ENCODE measurements at places on chromosomes 5 and 9.

DNA sequence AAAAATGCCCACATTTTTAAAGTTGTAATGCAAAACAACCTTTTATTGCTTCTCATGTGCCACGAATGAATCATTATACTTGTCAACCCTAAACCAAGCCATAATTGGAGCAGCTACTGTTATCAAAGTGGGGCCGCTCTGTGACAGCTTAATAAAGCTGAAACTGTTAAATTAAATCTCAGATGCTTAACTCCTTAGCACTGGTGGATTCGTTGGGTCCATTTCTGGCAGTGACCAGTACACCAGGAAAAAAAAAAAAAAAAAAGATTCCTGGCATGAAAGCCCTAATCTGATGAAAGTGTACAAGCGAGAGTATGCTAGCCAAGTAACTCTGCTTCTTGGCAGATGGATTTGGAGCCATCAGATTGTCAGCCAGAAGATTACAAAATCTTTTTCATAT, 164.8 kb downstream of the ZSWIM6 start:
- DNase-seq: no peak

GRCh38 chr5:520850-521226, 3.4 kb downstream of the SLC9A3 start:
- no peak for DNase-seq

GRCh38 chr5:95081500-95081960, 203.4 kb downstream of the MCTP1 start:
- DNase-seq: peak; percentile 80

GRCh38 chr5:60945813-60946187, 795 bp downstream of the NDUFAF2 start:
- DNase-seq: no peak

GRCh38 chr9:92774274-92774673, 9.6 kb upstream of the BICD2 start:
- DNase-seq: no peak

GRCh38 chr5:133882846-133883245, 85.6 kb downstream of the C5orf15 start:
- no peak for DNase-seq

GRCh38 chr5:14410394-14411201, 171.0 kb upstream of the OTULINL start:
- no peak for DNase-seq

DNA sequence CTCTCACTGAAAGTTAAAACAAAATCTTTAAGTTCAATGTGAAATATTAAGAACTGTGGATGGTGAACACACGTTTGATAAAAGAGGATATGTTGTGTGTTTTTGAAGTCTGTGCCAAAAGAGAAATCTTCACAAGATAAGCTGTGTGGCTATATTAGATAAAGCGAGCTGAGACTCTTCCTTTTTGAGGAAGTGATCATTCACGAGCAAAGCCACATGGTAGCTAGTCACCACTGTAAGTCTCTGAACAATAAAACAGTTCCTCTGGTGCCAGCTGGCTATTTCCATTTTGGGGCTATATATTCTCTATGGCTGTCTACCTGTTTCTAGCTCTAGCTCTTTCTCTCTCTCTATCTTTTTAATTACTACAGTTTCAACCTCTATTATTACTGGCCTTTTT, 1849.2 kb upstream of the C9orf72 start:
- DNase-seq: no peak

- DNase-seq: no peak
Observed at GRCh38 chr9:87436716-87437115, 61.0 kb upstream of the DAPK1 start.

DNA sequence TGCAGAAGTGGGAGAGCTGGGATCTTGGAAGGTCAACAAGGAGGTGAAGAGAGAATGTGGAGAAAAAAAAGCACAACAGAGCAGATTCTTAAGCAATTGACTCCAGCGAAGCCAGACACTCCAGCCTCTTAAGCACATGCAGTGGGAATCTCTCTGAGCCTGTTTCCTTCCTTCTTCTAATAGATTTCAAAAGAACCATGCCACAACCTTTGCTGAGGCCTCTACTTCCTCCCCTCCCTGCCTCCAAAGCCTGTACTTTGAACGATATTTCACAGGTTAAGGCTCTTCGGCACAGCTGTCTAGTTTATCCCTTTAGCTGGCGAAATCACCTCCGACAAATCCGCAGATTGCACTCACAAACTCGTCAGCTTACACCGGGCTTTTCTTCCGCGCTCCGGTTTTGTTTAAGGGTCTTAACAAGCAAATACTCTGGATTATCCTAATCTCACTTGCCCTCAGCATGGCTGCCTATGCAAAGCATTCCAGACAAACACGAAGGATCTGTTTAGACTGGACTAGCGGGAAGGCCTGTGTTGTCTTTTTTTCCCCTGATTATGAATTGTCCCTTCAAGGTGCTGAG, 211.6 kb upstream of the PANK3 start:
- peak; percentile 56 for DNase-seq

DNA sequence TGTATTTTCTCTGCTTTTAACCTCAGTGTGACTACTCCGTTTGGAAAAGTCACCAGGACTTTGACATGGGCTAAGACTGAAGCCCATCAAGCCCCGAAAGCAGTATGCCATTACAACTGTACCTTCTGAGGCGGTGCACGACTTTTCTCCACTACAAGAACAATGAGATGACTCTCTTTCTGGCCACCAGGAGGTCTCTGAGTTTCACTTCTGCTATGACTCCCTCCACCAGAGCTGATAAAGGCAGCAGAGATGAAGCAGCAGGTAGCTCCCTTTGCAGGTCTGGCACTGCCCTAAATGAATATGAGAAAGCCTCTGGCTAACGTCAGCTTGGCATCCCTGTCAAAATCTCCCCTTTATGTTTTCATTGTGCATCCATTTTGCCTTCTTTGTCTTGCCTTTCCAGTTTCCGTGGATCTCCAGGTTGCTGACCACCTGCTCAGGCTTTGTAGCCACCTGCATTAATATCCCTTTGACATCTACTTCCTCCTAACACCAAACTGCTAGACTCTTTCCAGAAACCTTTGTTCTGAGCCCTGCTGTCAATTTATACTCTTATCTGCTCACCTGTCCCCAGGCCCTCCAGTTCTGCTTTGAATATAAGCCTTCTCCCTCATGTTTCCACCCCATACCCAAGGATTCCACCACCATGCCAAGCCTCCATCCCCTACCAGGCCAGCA, 221.7 kb downstream of the ZNF608 start:
- no peak for DNase-seq

DNA sequence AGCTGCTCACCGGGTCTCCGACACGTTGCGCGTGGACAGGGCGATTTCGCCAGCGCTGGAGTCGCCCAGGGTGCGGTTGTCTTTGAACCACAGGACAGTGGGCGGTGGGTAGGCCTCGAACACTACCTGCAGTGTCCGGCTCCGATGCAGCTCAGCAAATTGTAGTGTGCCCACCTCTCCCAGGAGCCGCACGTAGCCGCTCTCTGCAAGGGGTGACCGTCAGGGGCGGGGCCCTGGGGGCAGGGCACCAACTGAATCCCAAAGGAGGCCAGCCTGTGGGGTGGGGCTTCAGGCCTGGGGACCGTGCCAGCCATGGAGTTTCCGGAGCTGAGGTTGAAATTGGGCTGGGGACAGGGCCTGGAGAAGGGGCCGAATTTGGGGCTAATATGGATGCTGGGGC, 22.9 kb downstream of the PDGFRB start:
- DNase-seq: no peak

DNA sequence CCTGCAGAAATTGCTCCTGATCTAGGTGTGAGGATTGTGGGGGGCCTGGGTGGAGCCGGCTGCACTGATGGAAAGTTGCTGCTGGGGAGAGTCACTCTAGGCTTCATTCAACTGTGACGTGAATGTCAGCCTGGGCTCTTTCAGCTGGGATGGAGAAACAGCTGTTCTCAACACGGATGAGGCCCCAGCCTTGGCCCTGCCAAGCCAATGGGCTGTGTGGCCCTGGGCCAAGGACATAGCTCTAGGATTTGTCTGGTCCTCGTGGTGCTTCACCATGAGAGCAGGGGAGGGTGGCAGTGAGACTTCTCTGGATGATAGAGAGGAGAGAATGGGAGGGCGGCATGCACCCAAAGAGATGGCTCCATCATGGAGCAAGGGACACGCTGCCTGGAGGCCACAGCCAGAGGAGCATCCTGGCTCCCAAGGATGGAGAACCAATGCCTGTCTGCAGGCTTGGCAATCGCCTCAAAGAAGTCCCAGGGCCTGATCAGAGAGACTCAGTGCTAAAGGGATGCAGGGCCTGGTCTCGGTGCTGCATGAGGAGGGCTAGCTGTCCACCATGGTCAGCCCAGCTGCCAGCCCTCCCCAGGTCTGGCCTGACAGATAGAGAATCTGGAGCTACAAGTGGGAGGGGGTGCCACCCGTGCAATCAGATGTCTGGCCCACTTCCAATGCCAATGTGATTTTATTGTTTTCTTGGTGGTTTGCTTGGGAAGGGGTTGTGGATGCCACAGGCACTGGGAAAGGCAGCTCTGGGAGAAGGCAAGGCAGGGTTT, 141.0 kb downstream of the GADD45G start:
- no peak for DNase-seq

GRCh38 chr9:81032831-81033230, 656.5 kb downstream of the TLE1 start:
- DNase-seq: no peak

- no peak for DNase-seq
Observed at GRCh38 chr5:165620394-165620793, 2115.0 kb downstream of the MAT2B start.

DNA sequence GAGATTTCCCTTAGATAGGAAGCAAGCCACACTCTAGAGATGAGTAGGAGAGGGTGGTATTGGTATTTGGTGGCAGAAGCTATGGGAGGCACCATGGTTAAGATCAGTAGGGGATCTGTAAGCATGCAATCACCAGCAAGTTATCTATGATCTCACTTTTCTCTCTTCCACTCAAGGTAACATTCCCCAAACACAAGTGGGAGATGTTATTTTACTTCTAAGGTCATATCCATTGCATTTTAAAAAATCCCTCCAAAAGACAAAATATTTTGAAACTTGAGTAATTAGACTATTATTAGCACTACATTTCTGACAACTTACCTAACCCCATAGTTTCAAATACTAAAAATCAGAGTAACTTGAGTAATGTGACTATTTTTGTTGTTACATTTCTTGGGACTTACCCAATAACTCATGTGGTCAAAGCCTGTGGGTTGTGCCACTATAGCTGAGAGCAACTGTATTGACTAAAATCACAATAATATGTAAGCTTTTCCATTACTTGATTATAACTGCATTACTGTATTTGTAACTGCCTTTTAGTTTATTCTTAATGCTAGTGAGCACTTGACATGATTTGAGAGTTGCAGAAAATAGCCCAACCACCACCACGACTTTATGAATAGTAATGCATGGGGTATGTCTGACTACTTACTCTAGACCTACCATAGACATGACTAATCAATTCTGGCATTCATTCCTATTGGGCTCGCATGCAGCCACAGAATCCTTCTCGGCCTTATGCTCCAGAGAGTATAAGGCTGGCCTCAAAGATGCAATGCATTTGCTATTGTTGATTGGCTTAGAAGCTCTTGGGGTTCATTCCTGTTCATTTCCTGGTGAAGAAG, 264.7 kb downstream of the TRIM32 start:
- DNase-seq: no peak

GRCh38 chr9:124353166-124353768, 62.0 kb downstream of the PSMB7 start:
- no peak for DNase-seq

GRCh38 chr9:136765041-136765440, 723 bp upstream of the LCN15 start:
- DNase-seq: no peak

DNA sequence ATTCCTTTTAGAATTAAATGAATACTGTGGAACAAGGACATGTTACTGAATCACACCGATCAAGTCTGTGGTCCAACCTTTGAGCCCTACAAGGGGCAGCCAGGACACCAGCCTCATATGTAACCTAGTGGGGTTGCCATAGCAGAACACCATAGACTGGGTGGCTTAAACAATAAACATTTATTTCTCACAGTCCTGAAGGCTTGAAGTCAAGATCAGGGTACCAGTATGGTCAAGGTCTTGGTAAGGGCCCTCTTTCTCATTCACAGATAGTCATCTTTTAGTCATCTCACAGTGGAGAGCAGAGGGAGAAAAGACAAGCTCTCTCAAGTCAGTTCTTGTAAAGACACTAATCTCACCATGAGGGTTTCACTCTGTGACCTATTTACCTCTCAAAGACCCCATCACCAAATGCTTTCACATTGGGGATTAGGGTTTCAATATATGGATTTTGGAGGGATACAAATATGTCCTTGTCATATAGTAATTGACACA, 422.5 kb downstream of the GADD45G start:
- no peak for DNase-seq

DNA sequence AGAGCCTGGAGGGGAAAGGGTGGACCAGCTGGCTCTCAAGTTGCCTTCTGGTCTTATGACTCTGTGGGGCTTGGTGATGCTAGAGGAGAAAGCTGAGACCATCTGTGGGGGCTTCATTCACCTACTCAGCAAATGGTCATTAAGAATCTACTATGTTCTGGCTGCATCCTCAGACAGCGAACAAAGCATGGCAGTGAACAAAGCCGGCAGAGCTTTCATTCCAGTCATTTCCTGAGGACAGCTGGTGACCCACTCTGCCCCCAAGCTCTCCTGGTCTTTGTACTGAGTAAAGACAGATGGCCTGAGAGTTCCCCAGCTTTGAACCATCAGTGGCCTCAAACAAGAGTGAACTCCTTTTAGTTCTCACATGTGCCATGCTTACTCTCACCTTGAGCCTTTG, 48.0 kb downstream of the FGF1 start:
- no peak for DNase-seq

- peak; percentile 92 for DNase-seq
Observed at GRCh38 chr5:144189800-144190429, 19.2 kb downstream of the KCTD16 start.

DNA sequence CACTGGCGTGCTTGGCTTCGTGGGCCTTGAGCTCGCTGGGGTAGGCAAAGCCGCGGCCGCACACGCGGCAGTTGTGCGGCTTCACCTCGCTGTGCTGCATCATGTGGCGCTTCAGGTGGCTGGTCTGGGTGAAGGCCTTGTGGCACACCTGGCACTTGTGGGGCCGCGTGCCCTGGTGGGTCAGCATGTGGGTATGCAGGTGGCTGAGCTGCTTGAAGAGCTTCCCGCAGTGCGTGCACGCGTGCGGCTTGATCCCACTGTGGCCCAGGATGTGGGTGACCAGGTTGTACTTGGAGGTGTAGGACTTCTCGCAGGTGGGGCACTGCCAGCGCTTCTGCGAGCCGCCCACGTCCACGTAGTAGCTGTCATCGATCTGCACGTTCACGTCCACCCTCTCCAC, 46.8 kb downstream of the ZNF366 start:
- no peak for DNase-seq

- DNase-seq: no peak
Observed at GRCh38 chr5:40291338-40291737, 388.4 kb upstream of the PTGER4 start.

DNA sequence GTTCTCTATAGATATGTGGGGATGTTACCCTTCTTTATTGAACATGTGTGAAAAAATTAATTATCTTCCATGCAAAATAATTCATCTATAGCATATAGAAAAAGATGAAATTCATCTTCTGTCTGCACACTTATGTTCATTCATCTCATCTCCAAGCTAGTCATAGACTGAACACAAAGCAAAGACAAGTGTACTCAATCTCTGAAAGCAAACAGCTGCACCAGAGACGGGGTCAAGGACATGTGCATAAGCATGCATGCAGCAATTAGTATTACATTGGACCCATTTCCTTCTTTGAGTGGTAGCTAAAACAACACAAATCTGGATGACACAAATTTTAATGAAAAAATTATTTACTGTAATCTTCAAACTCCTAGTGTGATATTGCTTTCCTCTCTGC, 547.0 kb upstream of the COX7C start:
- no peak for DNase-seq

Data from HL-60 (cell line).